Non-pigmented ciliary epithelial cell (primary cell): ENCODE measurements at places on chromosomes 7 and 10.

GRCh38 chr10:13417459-13418126 lies 69.5 kb upstream of the SEPHS1 start:
- DNase-seq, result no peak

- no peak for DNase-seq
Observed at GRCh38 chr10:3499120-3499519, 285.9 kb downstream of the KLF6 start.

DNA sequence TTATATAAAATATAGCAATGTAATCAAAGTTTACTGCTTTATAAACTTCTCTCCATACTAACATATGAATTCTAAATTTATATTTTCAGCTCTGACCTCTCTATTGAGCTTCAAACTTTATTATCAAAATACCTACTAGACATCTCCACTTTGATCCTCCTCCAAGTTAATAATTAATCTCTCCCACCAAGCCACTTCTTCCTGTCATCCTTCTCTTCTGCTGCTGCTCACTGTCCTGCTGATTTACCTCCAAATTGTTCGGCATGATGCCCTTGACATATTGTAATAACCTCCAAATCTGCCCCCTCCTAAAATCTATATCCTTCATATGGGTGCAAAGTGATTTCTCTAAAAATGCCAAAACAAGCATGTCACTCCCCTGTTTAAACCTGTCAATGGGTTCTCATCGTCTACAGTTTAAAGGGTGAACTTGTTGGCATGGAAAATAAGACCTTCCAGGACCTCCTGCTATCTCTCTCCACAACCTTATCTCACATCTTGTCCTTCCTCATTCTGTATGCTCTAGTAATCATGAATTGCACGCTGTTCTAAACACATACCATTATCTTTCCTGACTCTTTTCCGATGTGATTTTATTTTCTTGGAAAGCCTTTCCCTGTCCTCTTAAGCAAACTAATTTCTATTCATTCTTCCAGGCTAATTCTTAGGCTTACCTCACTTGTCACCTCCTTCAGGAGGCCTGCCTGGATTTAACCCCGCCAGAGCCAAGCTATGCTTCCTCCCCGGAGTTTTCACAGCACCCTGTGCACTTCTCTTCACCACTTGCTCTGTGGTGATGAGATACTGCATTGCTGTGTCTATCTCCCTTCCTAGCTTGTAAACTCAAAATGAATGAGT lies 52.1 kb upstream of the STK17A start:
- no peak for DNase-seq

GRCh38 chr10:34172936-34173533 lies 642.1 kb downstream of the PARD3 start:
- DNase-seq, result no peak

DNA sequence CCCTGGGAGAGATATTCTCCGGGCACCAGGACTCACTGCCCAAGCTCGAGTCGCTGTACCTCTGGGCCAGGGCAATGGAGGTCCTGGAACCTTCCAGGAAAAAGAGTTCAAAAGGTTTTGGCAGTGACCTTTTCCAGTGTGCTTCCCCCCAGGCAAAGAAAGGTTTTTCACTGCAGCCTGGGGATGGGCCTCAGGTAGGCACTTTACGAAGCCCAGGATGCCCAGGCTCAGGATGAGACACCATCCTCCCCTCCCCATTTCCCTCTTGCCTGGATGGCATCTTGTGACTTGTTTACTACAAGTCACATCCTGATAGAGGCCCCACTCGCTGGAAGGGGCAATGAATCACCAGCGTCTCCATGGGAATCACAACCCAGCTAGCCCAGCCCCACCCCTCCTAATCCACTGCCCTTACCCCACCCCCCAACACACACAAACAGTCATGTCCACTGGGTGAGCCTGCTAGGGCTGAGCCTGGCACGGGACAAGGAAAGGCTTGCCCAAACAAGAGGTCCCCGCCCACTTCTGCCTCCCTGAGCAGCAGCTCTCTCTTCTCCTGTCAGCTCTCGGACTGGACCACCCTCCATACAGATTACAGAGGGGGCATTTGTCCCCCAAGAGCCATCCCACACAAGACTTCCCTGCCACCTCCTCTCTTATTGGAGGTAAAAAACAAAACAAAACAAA lies 93.8 kb upstream of the SMNDC1 start:
- peak; percentile 87 for DNase-seq

GRCh38 chr7:19900118-19900517 lies 126.7 kb upstream of the TMEM196 start:
- DNase-seq, result no peak

DNA sequence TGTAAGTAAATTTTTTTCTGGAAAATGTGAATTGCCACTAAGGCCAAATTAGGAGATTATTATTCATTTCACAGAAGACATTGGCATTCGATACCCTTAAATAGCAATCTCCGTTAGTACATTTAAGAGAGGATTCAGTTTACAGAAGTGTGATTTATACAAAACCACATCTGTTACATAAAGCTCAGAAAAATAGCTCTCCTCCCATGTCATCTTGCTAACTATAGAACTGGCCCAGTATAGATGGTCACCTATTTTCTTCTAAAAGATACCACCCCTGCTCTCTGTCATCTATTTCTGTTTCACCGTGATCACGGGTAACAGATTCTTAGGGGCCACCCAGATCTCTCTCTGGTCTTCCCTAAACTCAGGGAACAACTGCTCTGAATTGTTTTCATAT lies 119.1 kb downstream of the HIP1 start:
- DNase-seq, result no peak

GRCh38 chr10:73079779-73080541 lies 16.7 kb downstream of the P4HA1 start:
- no peak for DNase-seq

- no peak for DNase-seq
Observed at GRCh38 chr7:7236041-7236440, 53.7 kb downstream of the C1GALT1 start.

- DNase-seq, result no peak
Observed at GRCh38 chr7:19333706-19334105, 188.5 kb upstream of the FERD3L start.

GRCh38 chr7:1422512-1423263 lies 36.6 kb downstream of the MICALL2 start:
- DNase-seq, result no peak

- DNase-seq, result no peak
Observed at GRCh38 chr10:119488675-119489074, 53.8 kb downstream of the RGS10 start.

- DNase-seq, result no peak
Observed at GRCh38 chr7:102072636-102073209, 213.9 kb upstream of the SH2B2 start.

GRCh38 chr10:116590590-116591444 lies at the start of gene PNLIPRP1:
PNLIPRP1 (plus strand) TSS chr10:116590959; CDS start chr10:116591130, 171 bp downstream.
- DNase-seq, result no peak

DNA sequence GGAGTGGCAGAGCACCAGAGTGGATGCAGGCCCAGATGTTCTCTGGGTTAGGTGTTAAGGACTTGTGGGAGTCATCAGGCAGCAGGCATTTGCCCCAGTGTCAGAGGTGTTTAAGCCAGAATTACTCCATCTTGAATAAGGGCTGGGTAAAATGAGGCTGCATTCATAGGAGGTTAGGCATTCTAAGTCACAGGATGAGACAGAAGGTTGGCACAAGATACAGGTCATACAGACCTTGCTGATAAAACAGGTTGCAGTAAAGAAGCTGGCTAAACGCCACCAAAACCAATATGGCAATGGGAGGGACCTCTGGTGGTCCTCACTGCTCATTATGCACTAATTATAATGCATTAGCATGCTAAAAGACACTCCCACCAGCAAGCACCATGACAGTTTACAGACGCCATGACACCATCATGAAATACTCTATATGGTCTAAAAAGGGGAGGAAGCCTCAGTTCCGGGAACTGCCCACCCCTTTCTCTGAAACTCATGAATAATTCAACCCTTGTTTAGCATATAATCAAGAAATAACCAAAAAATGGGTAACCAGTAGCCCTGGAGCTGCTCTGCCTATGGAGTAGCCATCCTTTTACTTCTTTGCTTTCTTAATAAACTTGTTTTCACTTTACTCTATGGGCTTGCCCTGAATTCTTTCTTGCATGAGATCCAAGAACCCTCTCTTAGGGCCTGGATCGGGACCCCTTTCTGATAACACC lies 882 bp upstream of the LRRC61 start:
- DNase-seq, result no peak

DNA sequence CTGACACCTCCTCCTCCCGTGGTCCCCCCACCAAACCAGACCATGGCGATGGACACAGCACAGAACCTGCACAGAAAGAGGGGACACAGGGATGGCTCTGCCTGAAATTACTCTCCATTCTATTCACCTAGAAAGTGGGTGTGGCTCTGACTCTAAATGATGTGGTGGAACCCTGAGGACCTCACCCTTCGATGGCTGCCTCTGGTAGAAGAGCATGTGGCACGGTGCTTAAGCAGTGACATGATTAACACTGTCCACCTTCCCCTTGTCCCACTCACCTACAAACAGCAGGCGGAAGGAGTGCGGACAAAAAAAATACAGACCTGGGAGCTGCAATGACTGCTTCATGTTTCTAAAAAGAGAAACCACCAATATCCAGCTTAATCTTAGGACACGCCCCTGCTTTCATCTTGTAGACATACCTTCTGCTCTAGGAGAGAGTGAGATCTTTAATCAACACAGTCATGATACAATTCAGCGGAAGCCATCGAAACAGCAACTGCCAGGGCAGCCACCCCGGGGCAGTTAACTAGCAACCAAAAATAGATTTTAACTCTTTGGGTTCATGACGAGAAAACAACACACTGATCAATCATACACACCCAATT lies 11.4 kb downstream of the JCAD start:
- DNase-seq, result no peak

DNA sequence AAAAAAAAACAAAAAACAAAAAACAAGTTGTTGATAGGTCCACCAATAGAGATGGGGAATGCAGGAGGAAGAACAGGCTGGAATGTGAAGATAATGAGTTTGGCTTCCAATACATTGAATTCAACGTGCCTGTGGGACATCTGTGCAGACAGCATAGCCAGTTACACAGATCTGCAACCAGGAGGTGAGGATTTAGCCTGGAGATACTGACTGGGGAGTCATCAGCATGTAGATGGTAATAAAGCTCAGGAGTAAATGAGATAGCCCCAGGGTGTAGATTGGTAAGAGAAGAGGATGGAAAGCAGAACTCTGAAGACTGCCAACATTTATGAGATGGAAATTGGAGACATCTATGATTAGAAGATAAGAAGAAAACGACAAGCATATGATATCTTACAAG lies 4.7 kb upstream of the TRIM8 start:
- no peak for DNase-seq

GRCh38 chr10:77635402-77636227 lies 2.0 kb downstream of the KCNMA1 start:
- DNase-seq, result no peak

- no peak for DNase-seq
Observed at GRCh38 chr7:107125475-107125874, 43.3 kb upstream of the HBP1 start.

GRCh38 chr10:1103551-1103950 lies 47.4 kb downstream of the WDR37 start:
- DNase-seq, result no peak

GRCh38 chr10:26859241-26860101 lies 1.3 kb downstream of the ABI1 start:
- DNase-seq, result no peak

DNA sequence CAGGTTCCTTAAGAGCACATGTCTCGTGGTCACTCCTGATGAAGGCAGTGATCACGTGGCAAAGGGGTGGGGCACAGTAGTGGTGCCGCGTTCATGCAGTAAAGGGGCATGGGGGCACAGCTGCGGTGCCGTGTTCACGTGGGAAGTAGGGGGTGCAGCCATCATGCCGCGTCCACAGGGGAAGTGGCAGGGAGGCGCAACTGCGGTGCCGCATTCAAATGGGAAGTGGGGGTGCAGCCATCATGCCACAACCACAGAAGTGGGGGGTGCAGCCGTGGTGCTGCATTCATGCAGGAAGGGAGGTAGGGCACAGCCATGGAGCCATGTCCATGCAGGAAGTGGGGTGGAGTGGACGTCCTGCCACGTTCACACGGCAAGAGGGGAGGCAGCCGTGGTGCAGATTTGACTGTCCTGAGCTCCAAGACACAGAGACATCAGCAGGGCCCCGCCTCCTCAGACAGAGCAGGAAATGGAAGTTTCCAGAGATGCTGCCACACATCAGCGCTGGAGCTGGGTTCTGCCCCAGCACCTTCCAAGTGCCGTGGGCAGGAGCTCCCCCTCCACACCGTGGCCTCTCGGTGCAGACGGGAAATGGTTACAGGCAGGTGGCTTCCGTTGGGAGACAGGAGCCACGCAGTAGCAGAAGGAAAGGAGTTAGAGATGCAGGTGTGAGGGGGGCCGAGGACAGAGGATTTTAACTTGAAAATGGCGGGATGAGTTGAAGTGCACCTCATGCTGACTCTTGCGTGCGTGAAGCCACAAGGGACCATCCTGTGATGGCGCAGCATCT lies 95.0 kb upstream of the DDC start:
- no peak for DNase-seq

DNA sequence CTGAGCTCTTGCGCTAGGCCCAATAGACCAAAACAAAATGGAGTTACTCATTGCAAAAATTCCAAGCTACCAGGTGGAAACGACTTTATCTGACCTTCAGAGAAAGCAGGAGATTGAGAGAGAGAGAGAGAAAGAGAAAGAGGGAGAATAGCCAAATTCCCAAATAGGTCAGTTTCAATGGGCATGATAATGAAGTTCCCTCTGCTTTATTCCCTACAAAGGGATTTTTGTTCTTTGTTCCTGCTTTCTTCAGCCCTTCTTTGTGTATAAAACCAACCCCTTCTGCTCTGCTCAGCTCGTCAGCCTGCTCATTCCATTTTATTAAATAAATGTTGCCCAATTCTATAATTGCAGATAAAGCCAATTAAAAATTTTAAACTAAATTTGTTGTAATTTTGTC lies 45.0 kb upstream of the GPR37 start:
- DNase-seq, result no peak

DNA sequence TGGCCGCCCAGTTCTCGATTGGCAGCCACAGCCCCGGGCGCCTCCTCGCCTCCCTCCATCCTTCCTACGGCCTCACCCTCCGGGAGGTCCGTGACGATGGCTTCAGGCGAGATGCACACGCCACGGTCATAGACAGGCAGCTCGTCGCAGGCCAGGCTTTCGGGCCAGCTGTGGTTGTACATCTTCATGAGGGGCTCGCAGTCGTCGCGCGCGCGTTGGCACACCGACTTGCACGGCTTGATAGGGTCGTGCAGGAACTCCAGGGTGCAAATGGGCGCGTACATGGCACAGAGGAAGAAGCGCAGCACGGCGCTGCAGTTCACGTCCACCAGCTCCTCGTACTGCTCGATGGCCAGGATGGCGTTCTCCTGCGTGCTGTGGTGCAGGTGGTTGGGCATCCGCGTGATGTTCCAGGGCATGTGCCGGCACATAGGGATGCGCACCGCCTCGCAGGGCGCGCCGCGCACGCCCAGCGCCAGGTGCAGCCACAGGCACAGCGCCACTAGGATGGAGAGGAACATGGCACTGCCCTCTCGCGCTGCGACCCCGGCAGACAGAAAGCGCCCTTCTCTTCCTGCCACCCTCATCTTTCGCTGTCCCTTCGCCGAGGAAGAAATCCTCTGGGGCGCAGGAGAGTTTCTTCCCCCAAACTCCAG lies 472 bp downstream of the SFRP4 start:
- DNase-seq, result no peak

- DNase-seq, result no peak
Observed at GRCh38 chr10:78700816-78701520, 367.8 kb upstream of the ZMIZ1 start.

GRCh38 chr10:62096256-62096933 lies 172.2 kb downstream of the RTKN2 start:
- DNase-seq, result no peak

- DNase-seq, result no peak
Observed at GRCh38 chr10:78115135-78115853, 81.6 kb downstream of the RPS24 start.
